ENCODE measurements at places on chromosomes 11 and 22. TPM values are rescaled to one million over a fixed set of nuclear protein-coding genes. Genes with fewer than 3 reads are reported as not detected.

Gene LRRC32
- total RNA-seq = 0.08 TPM

Gene CFL1
- 533 TPM for total RNA-seq

Gene SCGB1C1
- not detected for total RNA-seq

Gene ENTHD1
- 0.60 TPM for total RNA-seq

Gene VPREB1
- total RNA-seq = not detected

Gene C11orf21
- 153 TPM for total RNA-seq
